ENCODE measurements at places on chromosomes 4 and X. TPM values are rescaled to one million over a fixed set of nuclear protein-coding genes. Genes with fewer than 3 reads are reported as not detected.

HS6ST2 gene
- total RNA-seq, result not detected

RIBC1 gene
- 1.2 TPM for total RNA-seq

DNA sequence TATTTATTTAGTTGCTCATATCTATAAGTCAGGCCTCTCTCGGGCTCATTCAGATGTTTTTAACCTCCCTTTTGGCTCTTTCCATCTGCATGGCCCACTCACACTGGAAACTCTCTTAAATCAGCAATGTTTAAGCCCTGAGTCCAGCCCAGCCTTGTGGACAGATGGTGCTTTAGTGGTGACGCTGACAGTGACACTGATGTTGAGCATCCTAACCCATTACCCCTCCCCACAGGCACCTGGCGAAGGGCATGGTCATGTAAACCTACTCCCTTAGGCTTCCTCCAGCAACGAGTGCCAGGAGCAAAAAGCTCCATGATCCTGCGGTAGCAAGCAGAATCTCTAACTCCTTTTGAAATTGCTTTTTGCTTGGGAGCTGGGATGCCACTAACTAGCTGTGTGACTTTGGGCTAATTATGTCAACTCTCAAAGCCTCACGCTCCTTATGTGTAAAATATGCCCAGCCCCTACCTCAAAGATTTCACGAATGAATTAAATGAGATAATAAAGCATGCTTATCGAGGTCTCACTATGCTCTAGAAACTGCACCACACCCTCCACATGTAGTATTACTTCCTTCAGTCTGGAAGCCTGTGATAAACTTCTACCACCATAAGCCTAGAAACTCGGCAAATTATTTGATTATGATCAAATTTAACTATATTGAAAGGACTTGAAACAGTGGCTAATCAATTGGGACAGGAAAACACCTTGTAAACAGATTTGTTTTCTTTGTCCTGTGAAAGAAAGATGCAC is 569.4 kb downstream of the BCOR start:
- DNase-seq, result no peak

DNA sequence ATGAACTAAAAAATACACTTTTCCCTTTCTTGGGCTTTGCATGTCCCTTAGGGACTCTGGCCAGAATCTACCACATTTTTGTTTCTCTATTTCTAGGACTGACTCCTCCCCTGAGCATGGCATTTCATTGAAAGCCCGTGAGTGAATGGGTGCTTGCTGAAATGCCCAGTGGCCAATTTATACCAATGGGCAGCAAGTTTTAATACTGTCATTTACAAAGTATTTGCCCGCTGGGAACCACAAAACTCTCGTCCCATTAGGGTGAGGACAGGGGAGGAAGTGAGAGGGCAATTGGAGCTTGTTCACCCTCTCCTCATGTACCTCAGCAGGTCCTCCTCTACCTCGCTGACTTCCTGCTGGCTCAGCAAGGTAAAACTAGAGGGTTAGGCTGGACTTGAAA is 1.1 kb downstream of the SRPX2 start:
- no peak for DNase-seq

- DNase-seq, result no peak
These were observed 52.6 kb downstream of the HPRT1 start for GRCh38 chrX:134512566-134512965.

DNA sequence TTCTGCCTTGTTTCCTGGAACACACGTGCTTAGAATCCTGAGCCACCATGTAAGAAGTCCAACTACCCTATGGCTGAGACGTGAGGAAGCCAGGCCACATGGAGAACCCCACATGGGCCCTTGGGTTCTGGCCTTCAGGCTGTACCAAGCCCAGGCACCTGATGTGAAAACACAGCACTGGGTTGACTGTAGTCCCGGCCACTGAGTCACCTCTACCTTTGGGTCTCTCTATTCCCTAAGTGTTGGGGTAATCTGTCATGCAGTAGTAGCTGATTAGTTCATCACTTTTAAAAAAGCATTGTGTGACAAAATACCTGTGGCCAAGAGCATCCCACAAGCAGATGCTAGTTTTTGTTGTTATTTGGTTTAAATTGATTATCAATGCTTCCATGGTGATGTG is 24.3 kb downstream of the CFAP97 start:
- no peak for DNase-seq

- DNase-seq, result no peak
These were observed 52.5 kb downstream of the HMGB2 start for GRCh38 chr4:173281406-173282255.

- no peak for DNase-seq
These were observed 114.2 kb downstream of the COMMD8 start for GRCh38 chr4:47349326-47349725.

- no peak for DNase-seq
These were observed 779 bp upstream of the PRSS12 start for GRCh38 chr4:118353534-118354030.

DNA sequence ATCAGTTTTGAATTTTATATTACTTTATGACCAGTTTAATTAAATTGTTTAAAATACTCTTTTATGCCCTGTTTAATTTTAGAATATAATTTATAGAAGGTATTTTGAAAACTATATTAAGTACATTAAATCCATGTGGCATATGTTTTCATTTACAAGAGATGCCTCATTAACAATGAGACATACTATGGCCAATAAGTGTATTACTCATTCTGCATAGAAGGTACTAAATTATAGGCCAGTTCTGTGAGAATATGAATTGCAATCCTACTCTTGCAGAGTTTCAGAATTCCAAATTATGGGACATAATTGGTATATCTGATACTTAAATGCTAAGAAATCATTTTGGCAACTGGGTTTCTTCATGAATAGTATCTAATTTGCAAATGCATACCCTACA is 951.1 kb downstream of the FAT4 start:
- DNase-seq, result no peak

Data from activated naive CD8-positive, alpha-beta T cell treated with anti-CD3 and anti-CD28 coated beads, Interleukin-2, amount 10 ng/mL, durations not matched to agents 7 days and 5 days (primary cell).